ENCODE measurements at places on chromosomes 1 and 21.

GRCh38 chr1:22414244-22414751 is 37.4 kb upstream of the ZBTB40 start:
- H3K27me3 ChIP-seq, result peaks cover 36% of the 10 kb centered on the region
- peaks cover 4% of the 10 kb centered on the region for H3K4me1 ChIP-seq
- H3K27ac ChIP-seq, result no peak overlapping the region
- H3K4me3 ChIP-seq, result no peak overlapping the region

DNA sequence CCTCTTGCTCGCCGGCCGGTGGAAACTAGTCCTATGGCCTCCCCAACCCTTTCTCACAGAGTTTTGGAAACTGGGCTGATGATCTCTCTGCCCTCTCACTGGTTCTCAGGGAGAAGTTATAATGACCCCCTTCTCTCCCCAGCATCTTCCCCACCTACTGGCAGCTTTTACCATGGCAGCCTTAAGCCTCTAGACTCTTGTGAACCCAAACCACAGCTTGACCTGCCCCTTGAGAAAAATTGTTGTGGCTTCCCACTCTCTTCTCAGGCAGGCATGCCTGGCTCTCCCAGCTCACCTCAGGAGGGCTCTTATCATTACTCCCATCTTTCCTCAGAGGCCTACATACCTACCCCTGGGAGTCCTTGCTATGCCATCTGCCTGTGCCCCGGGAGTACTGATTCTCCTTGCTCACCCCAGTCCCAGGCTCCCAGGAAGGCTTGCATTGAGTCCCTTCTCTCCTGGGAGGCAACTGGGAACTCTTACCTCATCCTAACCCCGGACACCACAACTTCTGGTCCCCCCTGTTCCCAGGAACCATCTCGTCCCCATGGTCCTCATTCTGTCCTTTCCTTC is 1.6 kb downstream of the NSUN4 start:
- H3K27ac ChIP-seq, result peak overlapping the region; percentile 99
- DNase-seq, result no peak
- H3K4me3 ChIP-seq, result peak overlapping the region; percentile 100
- peaks cover 18% of the 10 kb centered on the region for H3K36me3 ChIP-seq
- peaks cover 36% of the 10 kb centered on the region for H3K4me1 ChIP-seq

GRCh38 chr1:41783189-41783639 is 135.5 kb downstream of the HIVEP3 start:
- peaks cover 12% of the 10 kb centered on the region for H3K36me3 ChIP-seq
- no peak overlapping the region for H3K4me3 ChIP-seq
- DNase-seq, result no peak
- H3K27ac ChIP-seq, result no peak overlapping the region
- no peaks in the 10 kb centered on the region for H3K27me3 ChIP-seq

GRCh38 chr1:21820597-21821232 is 8.7 kb downstream of the LDLRAD2 start:
- H3K4me3 ChIP-seq, result no peak overlapping the region
- H3K4me1 ChIP-seq, result peaks cover 6% of the 10 kb centered on the region
- no peaks in the 10 kb centered on the region for H3K36me3 ChIP-seq
- H3K27me3 ChIP-seq, result peaks cover 7% of the 10 kb centered on the region
- no peak overlapping the region for H3K27ac ChIP-seq

GRCh38 chr1:96329121-96329520 is 392.5 kb upstream of the PTBP2 start:
- H3K4me3 ChIP-seq, result no peak overlapping the region
- no peak overlapping the region for H3K27ac ChIP-seq
- no peaks in the 10 kb centered on the region for H3K36me3 ChIP-seq

DNA sequence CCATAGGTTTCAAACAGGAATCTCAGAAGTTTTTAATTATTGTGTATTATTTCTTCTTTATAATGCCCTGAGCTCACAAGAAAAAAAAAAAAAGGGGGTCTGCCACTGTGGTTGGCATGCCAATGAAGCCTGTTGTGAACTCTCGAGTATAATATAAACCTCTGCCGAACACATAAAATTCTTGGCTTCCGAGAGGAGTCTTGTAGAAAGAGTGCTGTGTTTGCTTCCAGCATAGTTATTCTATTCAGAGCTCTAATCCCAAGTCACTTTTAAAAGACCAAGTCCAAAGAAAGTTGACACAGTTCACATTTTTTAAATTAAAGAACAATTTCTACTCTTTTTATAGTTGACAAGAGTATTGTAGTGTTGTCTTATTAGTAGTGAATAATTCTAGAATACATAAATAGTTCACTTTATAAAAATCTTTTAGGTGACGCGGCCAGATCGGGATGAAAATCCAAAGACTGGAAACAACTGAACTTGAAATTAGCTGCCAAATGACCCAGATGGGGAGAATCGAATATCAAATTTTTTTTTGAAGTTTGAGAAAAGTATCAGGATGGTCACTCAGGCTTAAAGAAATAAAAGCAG is 293.2 kb downstream of the DUSP10 start:
- H3K36me3 ChIP-seq, result no peaks in the 10 kb centered on the region
- H3K4me1 ChIP-seq, result peaks cover 4% of the 10 kb centered on the region
- no peak for DNase-seq
- no peak overlapping the region for H3K4me3 ChIP-seq

- H3K27me3 ChIP-seq, result peaks cover 4% of the 10 kb centered on the region
- no peaks in the 10 kb centered on the region for H3K4me1 ChIP-seq
- H3K27ac ChIP-seq, result no peak overlapping the region
- no peaks in the 10 kb centered on the region for H3K36me3 ChIP-seq
- DNase-seq, result no peak
- no peak overlapping the region for H3K4me3 ChIP-seq
Measured at GRCh38 chr1:14694589-14694988, 96.1 kb downstream of the KAZN start.

DNA sequence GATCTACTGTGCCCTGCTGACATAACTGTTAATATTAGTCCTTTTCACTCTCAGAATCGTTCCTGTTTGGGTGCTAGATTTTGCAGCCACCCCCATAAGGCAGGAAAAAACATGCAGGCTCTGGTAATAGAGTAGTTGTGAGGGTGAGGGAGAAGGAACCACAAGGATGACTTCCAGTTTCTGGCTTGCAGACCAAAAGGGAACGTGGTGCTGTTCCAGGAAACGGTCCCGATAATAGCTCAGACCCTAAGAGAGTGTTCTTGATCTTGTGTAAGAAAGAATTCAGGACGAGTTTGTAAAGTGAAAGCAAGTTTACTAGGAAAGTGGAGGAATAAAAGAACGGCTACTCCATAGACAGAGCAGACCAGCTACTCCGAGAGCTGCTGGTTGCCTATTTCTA is 50.7 kb upstream of the RHOU start:
- DNase-seq, result no peak
- peaks cover 44% of the 10 kb centered on the region for H3K27me3 ChIP-seq
- H3K4me3 ChIP-seq, result no peak overlapping the region
- H3K4me1 ChIP-seq, result peaks cover 6% of the 10 kb centered on the region
- no peaks in the 10 kb centered on the region for H3K36me3 ChIP-seq

GRCh38 chr1:116316373-116316772 is 56.7 kb upstream of the ATP1A1 start:
- H3K27ac ChIP-seq, result no peak overlapping the region
- H3K4me3 ChIP-seq, result no peak overlapping the region
- no peaks in the 10 kb centered on the region for H3K36me3 ChIP-seq

- no peak overlapping the region for H3K4me3 ChIP-seq
- H3K27me3 ChIP-seq, result peaks cover 10% of the 10 kb centered on the region
- peaks cover 4% of the 10 kb centered on the region for H3K4me1 ChIP-seq
- DNase-seq, result no peak
Measured at GRCh38 chr1:170491291-170491690, 40.7 kb upstream of the GORAB start.

DNA sequence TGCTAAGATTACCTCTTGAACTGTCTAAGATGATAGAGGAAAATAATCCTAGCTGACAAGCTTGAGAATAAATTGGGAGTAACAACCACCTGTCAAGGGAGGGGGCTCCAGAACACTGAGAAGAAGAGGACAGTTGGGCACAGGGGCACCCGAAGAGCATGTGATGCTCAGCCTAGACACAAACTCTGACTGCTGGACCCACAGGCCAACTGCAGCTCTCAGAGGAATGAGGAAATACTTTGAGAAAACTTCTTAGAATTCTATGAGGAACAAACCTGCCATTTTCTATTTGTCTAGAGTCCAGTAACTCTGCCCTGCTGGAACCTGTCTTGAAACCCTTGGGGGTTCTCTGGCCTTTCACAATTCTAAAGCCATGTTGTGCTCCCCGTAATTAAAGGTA is 124.1 kb upstream of the KCNK2 start:
- H3K4me3 ChIP-seq, result no peak overlapping the region
- H3K27ac ChIP-seq, result no peak overlapping the region
- H3K36me3 ChIP-seq, result no peaks in the 10 kb centered on the region
- H3K4me1 ChIP-seq, result no peaks in the 10 kb centered on the region
- DNase-seq, result no peak

- no peak within 1 kb of the TSS for H3K4me3 ChIP-seq
- DNase-seq, result no peak
- peaks cover 65% of the 10 kb centered on the region for H3K27me3 ChIP-seq
- no peak within 1 kb of the TSS for H3K27ac ChIP-seq
- no peaks in the 10 kb centered on the region for H3K36me3 ChIP-seq
Measured at GRCh38 chr1:231161667-231162296, at the start of gene TRIM67. Gene TRIM67 (plus strand): TSS chr1:231162058. CDS start chr1:231162970, 912 bp downstream.

DNA sequence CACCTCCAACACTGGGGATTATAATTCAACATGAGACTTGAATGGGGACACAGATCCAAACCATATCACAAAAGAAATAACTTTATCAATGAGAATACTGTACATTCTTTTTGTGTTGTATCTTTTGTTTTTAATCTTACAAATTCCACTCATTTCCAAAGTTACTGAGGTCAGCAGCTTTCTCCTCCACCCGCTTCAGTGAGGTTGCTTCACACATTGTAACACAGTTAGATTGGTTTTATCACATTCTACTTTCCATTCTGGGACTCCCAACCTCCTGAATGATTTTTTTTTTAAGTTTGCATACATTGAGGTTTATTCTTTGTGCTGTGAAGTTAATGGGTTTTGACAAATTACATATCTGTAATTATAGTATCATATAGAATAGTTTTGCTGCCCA is 43.8 kb downstream of the DDAH1 start:
- H3K27ac ChIP-seq, result no peak overlapping the region
- H3K36me3 ChIP-seq, result no peaks in the 10 kb centered on the region
- no peak for DNase-seq
- no peaks in the 10 kb centered on the region for H3K4me1 ChIP-seq

Measured in activated naive CD8-positive, alpha-beta T cell treated with anti-CD3 and anti-CD28 coated beads, Interleukin-2, amount 10 ng/mL, durations not matched to agents 7 days and 5 days (primary cell).